ENCODE measurements at places on chromosomes 1 and 21.

- DNase-seq, result no peak
Measured at GRCh38 chr1:225908013-225908640, 15.9 kb downstream of the PYCR2 start.

GRCh38 chr1:155125511-155125945, 2.1 kb upstream of the EFNA1 start:
- no peak for DNase-seq

- no peak for DNase-seq
Measured at GRCh38 chr1:203480084-203480483, 4.5 kb downstream of the PRELP start.

- peak; percentile 14 for DNase-seq
Measured at GRCh38 chr1:12450090-12450755, 167.8 kb downstream of the DHRS3 start.

DNA sequence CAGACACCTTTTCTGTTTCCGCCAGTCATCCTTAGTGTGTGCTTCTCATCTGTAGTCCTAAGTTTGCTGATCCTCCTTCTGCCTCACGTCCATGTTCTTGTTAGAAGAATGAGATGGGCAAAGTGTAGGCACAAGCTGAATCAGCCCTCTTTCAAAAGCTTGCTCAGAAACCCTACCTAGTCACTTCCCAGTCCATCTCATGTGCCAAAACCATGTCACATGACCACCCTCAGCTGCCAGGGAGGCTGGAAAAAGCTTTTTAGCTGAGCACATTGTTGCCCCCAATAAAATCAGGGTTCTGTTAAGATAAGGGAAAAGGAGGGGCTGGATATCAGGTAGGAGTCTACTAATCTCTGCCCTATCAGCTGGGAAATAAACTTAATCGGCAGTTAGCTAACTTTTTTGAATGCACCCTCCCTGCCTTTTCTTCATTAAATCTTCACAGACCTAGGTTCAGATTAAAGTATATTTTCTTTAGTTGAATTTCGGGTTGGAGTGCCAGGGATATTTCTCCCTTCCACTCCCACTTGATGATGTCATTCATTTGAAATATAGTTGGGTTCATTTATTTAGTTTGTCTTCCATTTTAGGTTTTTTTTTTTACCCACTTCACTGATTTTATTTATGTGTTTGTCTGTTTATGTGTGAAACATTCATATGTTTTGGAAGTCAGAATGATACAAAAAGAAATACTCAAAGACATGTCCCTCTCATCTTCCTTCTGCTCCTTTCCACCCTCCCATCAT, 129.2 kb downstream of the ROR1 start:
- DNase-seq, result no peak

GRCh38 chr1:197913495-197914276, 3.5 kb upstream of the LHX9 start:
- no peak for DNase-seq

GRCh38 chr1:116461723-116462122, 88.7 kb downstream of the ATP1A1 start:
- DNase-seq, result no peak

DNA sequence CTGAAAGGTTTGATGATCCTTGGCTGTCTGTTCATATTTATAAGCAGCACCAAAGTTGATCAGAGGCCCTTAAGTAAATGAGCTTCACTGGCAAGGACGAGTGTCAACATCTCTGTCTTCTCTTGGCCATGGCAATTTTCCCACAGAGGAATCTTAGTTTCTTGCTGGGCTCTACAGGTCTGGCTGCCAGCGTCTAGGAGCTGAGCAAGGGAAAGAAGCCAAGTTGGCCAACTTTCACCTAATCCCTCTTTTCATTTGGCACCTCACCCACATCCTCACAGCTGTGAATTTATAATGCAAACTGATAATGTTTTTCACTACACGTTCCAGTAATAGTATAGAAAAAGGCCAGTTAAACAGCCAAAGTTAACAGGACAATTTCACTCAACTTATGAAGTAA, 99.0 kb upstream of the LBR start:
- no peak for DNase-seq
